ENCODE measurements at places on chromosomes 1 and 21. TPM values are rescaled to one million over a fixed set of nuclear protein-coding genes. Genes with fewer than 3 reads are reported as not detected.

The OR6N1 gene
- total RNA-seq, result not detected

DNA sequence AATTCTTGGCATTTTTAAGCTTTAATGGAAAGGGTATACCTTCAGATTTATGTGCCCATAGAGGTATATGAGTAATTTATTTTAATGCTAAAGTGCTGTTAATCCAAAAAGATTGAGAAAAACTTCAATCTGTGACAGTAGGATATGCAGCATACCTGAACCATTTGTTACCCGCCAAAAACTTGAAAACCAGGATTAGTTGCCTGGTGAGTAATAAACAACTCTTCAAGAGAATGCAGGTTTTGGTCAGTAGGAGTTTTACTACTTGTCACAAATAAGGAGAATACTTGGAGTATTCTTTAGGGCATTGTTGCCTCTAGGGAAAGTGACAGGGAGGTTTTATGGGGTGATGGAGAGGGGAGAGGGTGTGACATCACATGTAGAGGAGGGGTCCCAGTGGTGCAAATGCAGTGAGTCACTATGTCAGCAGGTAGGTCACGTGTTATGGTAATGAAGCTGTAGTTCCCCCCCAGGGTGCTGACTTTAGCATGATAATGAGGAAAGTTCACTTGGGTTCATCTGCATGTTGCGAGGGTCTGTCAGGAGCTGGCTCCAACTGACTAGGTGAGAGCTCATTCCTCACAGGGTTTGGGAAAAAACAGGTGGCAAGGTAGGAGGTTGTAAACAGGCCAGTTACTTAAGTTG, 23.1 kb downstream of the USP25 start:
- H3K27ac ChIP-seq, result no peak overlapping the region
- H3K27me3 ChIP-seq, result no peaks in the 10 kb centered on the region
- DNase-seq, result no peak
- H3K4me3 ChIP-seq, result no peak overlapping the region
- H3K4me1 ChIP-seq, result no peaks in the 10 kb centered on the region

The SLC44A5 gene
- 3.5 TPM for total RNA-seq

DNA sequence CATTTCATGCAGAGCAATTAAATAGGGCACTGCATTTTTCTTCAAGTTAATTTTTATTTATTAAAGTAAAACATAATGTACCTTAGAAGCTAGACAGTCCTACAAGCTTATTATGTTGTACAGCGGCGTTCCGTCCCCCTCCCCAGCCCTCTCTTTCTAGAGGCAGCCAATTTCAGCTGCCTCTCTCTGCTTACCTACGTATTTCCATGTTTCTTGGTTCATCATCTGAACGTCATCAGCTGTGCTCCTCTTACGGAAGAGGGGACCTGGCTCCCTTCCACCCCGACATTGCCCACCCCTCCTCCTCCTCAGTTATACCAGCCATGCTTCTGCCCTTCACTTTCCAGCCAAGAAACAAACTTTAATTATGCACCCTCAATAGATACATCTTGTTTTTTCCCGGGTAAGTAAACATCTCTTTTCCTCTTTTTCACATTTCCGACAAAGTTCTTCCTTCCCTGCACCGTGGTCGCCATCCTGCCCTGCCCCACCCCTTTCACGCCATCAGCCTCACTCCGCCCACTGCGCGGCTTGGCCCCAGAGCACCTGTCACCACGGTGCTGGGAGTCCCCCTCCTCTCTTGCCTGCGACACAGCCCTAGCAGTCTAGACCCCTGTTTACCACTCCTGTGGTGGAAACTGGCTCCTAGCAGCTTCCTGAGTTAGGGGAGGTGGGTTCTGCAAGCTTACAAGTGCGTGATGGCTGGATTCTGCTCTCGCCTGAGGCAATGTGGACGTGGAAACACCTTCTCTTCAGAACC, 57.9 kb downstream of the SLC37A1 start:
- no peak overlapping the region for H3K4me3 ChIP-seq
- no peak overlapping the region for H3K27ac ChIP-seq
- no peaks in the 10 kb centered on the region for H3K36me3 ChIP-seq
- no peaks in the 10 kb centered on the region for H3K27me3 ChIP-seq

The COQ8A gene
- 60.6 TPM for total RNA-seq

- no peak overlapping the region for H3K27ac ChIP-seq
- H3K27me3 ChIP-seq, result no peaks in the 10 kb centered on the region
- no peak overlapping the region for H3K4me3 ChIP-seq
- DNase-seq, result peak; percentile 75
- no peaks in the 10 kb centered on the region for H3K36me3 ChIP-seq
- H3K4me1 ChIP-seq, result peaks cover 6% of the 10 kb centered on the region
Observed at GRCh38 chr1:17403081-17403480, 31.1 kb downstream of the PADI6 start.

DNA sequence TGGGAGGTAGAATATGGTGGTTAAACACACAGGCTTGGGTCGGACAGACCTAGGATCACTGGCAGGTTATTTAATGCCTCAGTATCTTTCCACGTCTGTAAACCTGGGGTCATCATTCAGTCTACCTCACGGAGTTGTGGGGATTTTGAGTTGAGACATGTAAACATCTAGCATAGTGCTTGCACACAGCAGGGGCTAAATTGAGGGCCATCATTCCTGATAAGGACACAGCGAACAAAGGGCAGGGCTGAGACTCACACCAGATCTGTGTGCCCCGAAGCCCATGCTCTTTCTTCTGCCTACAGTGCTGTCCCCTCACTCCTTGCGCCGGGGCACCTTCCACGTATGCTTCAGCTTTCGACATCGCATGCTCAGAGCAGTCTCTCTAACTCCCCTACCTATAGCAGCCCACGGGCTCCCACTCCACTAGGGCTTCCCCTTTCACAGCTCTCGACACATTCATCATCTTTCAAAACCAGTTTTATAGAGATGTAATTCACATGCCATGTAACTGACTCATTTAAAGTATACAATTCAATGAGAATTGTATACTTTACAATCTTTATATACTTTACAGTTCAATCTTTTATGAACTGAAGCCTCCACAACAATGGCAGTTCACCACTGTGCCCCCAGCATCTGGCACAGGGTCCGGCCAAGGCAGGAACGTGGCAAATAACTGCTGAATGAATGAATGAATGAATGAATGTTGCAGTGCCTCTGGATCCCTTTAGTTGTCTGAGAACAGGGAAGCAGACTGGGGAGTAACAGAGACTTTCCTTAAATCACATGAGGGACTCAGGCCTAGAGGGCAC, 48.0 kb downstream of the GPR161 start:
- H3K36me3 ChIP-seq, result no peaks in the 10 kb centered on the region
- H3K27me3 ChIP-seq, result no peaks in the 10 kb centered on the region
- no peak for DNase-seq
- no peak overlapping the region for H3K27ac ChIP-seq

The C1orf226 gene
- 21.1 TPM for total RNA-seq

The CFAP74 gene
- 0.29 TPM for total RNA-seq

DNA sequence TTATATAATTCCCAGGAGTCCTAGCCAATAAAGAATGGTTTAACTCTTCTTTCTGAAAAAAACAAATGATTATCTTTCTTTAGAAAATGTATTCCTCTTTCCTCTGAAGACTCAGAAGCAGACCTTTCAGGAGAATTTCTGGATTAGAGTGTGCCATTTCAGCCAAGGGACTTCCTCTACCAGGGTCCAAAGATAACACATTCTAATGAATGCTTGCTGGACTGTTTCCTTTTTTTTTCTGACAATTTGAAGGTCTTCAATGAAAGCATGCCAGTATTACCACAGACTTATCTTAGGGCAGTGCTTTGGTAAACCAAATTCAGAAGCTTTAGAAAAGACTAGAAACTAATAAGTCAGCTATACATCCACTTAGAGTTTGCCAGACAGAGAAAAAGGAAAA, 80.5 kb downstream of the RERE start:
- no peak overlapping the region for H3K4me3 ChIP-seq
- no peaks in the 10 kb centered on the region for H3K27me3 ChIP-seq
- no peak overlapping the region for H3K27ac ChIP-seq
- no peaks in the 10 kb centered on the region for H3K36me3 ChIP-seq
- no peak for DNase-seq

The VAV3 gene
- 113 TPM for total RNA-seq

The CFHR3 gene
- not detected for total RNA-seq

GRCh38 chr1:55724551-55725325, 509.6 kb upstream of the USP24 start:
- no peaks in the 10 kb centered on the region for H3K36me3 ChIP-seq
- peaks cover 2% of the 10 kb centered on the region for H3K4me1 ChIP-seq
- DNase-seq, result no peak
- H3K27ac ChIP-seq, result no peak overlapping the region
- H3K27me3 ChIP-seq, result no peaks in the 10 kb centered on the region

DNA sequence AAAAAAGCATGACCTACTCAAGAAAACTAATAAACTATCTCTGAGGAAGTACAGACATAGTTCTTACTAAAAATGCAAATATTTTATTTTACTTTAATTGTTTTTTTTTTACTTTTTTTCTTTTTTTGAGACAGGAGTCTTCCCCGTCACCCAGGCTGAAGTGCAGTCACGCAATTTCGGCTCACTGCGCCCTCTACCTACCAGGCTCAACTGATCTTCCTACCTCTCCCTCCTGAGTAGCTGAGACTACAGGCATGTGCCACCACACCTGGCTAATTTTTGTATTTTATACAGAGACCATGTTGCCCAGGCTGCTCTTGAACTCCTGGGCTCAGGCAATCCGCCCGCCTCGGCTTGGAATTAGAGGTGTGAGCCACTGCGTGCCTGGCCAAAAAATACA, 1263.1 kb downstream of the KCNT2 start:
- no peaks in the 10 kb centered on the region for H3K36me3 ChIP-seq
- no peak overlapping the region for H3K4me3 ChIP-seq
- no peaks in the 10 kb centered on the region for H3K4me1 ChIP-seq
- H3K27me3 ChIP-seq, result no peaks in the 10 kb centered on the region
- no peak overlapping the region for H3K27ac ChIP-seq

The PROX1 gene
- total RNA-seq, result 1.8 TPM

- peaks cover 17% of the 10 kb centered on the region for H3K27me3 ChIP-seq
- DNase-seq, result no peak
- H3K4me1 ChIP-seq, result no peaks in the 10 kb centered on the region
- peak overlapping the region; percentile 61 for H3K4me3 ChIP-seq
- no peaks in the 10 kb centered on the region for H3K36me3 ChIP-seq
- no peak overlapping the region for H3K27ac ChIP-seq
Observed at GRCh38 chr1:67308136-67308535, 463 bp downstream of the IL12RB2 start.

The SERPINC1 gene
- 0.32 TPM for total RNA-seq

GRCh38 chr1:12770620-12771019, 2.9 kb upstream of the PRAMEF12 start:
- no peak for DNase-seq
- H3K27me3 ChIP-seq, result no peaks in the 10 kb centered on the region
- H3K4me1 ChIP-seq, result no peaks in the 10 kb centered on the region
- no peak overlapping the region for H3K4me3 ChIP-seq
- H3K27ac ChIP-seq, result no peak overlapping the region

- H3K4me3 ChIP-seq, result no peak overlapping the region
- no peaks in the 10 kb centered on the region for H3K27me3 ChIP-seq
- H3K36me3 ChIP-seq, result no peaks in the 10 kb centered on the region
Observed at GRCh38 chr1:30475966-30476365, 247.4 kb downstream of the MATN1 start.

DNA sequence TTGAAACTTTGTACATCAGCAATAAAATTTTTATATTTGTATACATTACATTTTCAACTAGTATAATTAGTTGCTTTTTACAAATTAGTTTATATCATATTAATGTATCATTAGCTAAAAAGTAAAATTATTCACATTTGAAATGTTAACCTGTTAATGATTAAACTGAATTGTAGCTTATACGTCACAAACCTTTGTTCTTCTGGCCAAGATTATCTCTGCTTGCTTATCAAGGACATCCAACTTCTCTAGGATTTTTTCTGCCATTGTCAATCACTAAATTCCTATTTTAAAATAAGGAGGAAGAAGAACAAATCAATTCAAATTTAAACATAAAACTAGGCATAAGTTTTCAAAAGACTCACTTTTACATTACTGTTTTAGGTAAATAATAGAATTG, 7.8 kb downstream of the C1orf141 start:
- H3K27me3 ChIP-seq, result no peaks in the 10 kb centered on the region
- no peak for DNase-seq
- H3K4me1 ChIP-seq, result no peaks in the 10 kb centered on the region
- H3K4me3 ChIP-seq, result no peak overlapping the region
- H3K36me3 ChIP-seq, result no peaks in the 10 kb centered on the region

GRCh38 chr1:119510046-119510445, 3.0 kb downstream of the HSD3B1 start:
- H3K36me3 ChIP-seq, result no peaks in the 10 kb centered on the region
- H3K4me3 ChIP-seq, result no peak overlapping the region
- no peaks in the 10 kb centered on the region for H3K4me1 ChIP-seq
- DNase-seq, result no peak
- no peak overlapping the region for H3K27ac ChIP-seq

DNA sequence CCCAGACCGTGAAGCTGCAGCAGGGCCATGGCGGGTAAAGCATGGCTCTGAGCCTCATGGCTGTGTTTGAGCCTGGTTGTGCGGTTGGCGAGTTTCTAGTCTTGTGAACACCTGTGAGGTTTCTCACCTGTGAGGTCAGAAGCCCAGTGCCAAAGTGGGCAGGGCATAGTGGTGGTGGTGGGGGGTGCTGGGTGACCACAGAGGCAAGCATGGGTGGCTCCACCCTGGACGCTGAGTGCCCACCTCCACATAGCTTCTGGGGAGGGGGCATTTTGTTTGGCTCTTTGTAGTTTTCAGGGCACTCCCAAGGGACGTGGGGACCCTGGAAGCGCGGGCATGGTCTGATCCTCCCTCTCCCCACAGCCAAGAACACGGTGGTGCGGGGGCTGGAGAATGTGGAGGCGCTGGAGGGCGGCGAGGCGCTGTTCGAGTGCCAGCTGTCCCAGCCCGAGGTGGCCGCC, 91.1 kb downstream of the TRIM11 start:
- H3K27ac ChIP-seq, result no peak overlapping the region
- DNase-seq, result peak; percentile 45
- no peaks in the 10 kb centered on the region for H3K4me1 ChIP-seq
- peaks cover 1% of the 10 kb centered on the region for H3K36me3 ChIP-seq
- H3K4me3 ChIP-seq, result no peak overlapping the region

The FMOD gene
- 92.4 TPM for total RNA-seq

The DPT gene
- total RNA-seq, result 62.6 TPM

DNA sequence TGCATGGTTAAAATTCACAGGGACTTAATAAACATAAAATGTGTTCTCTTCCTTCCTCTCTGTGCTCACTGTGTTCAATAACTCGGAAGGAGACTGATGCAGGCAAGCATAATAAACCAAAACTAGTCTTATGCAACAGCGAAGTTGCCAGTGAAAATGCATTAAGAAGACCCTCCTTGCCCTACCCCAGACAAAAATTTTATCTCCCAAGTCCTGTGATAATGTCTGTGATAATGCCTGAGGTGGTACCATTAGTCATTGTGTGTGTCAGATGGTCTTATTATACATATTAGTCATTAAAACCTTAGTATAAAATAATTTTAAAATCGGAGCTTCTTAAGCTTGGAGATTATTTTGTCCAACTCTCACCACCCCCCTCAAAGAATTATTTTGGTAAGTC, 97.8 kb downstream of the NGF start:
- H3K4me3 ChIP-seq, result no peak overlapping the region
- H3K4me1 ChIP-seq, result no peaks in the 10 kb centered on the region
- no peak for DNase-seq
- H3K27me3 ChIP-seq, result no peaks in the 10 kb centered on the region
- no peak overlapping the region for H3K27ac ChIP-seq

GRCh38 chr21:36034211-36034913, 26.0 kb downstream of the SETD4 start:
- DNase-seq, result no peak
- H3K4me3 ChIP-seq, result no peak overlapping the region
- H3K27ac ChIP-seq, result no peak overlapping the region

- no peaks in the 10 kb centered on the region for H3K27me3 ChIP-seq
- H3K4me3 ChIP-seq, result no peak overlapping the region
- no peak overlapping the region for H3K27ac ChIP-seq
- H3K4me1 ChIP-seq, result no peaks in the 10 kb centered on the region
- no peaks in the 10 kb centered on the region for H3K36me3 ChIP-seq
Observed at GRCh38 chr1:114488739-114489138, 22.3 kb downstream of the TRIM33 start.
